ENCODE measurements at places on chromosomes 11 and 22.
A peak's percentile ranks its signal among the peaks of the same experiment; 100 is the strongest.

GRCh38 chr11:3669128-3669527 is 2.1 kb downstream of the CHRNA10 start:
- no peak for DNase-seq

GRCh38 chr11:124758355-124759265 is 3.5 kb downstream of the ESAM start:
- DNase-seq, result peak; percentile 94

- no peak for DNase-seq
Measured at GRCh38 chr11:45289369-45289768, 3.2 kb upstream of the SYT13 start.

DNA sequence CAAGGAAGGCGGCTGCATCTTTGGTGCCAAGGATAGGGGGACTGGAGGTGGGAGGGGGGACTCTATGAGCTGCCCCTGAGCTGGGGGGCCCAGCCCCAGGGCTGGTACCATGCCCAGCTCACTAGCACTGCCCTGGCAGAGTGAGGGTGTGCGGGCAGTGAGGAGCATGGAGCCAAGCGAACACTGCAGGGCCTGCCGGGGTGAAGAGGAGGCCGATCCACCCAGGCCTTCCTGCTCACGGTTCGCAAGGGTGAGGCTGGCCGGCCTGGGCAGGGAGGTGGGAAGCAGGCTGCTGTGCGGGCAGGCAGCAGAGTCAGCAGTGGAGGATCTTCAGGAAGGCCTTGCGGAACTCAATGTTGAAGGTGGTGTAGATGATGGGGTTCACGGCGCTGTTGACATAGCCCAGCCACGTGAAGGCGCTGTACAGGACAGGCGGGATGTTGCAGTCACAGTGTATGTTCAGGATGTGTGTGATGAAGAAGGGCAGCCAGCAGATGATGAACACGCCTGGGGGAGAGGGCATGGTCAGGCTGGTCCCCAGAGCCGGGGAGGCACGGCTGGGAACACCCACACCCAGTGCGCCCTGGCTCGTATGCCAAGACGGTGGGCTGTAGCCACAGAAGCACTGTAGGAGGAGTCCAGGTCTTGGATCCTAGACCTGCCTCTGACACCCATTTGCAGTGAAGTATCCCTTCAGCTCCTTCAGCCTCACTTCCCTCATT is 23.0 kb downstream of the ANKK1 start:
- DNase-seq, result no peak

- no peak for DNase-seq
Measured at GRCh38 chr11:67689178-67689577, 14.8 kb upstream of the ALDH3B2 start.

- DNase-seq, result peak; percentile 45
Measured at GRCh38 chr22:44025171-44026065, 1.3 kb downstream of the PARVB start.

DNA sequence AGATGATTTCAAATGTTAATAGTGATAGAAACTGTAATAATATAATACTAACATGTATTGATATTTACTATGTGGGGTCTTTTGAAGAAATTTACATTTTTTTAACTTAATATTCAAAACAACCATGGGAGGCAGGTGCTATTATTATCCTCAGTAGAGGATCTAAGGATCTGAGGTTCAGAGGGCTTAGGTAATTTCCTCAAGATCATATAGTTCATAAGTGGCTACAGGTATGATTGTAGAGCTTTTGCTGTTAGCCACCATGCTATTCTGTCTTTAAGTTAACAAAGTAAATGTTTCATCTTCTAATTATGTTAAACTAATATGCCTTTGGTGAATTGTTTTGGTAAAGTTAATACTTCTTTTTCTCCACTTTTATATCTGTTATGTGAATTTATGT is 83.6 kb downstream of the PDE3B start:
- no peak for DNase-seq
